ENCODE measurements at places on chromosomes 3 and 15.

DNA sequence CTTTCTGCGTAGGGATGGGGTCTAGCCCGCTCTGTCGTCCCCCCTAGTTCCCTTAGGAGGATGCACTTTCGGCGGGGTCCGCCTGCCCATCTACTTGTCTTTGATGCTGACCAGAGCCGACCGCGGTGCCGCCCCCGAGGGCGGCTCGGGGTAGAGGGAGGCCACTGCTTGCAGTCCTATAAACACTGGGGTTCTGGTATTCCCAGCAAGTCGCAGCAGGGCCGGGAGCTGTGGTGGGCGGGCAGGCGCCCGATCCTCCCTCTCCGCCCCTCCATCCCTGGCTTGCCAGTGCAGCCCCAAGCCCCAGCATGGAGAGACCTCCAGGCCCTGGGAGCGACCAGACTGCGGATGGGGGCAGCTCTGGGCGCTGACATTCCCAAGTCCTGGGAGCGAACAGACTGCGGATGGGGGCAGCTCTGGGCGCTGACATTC lies 830 bp downstream of the SEMA4B start:
- DNase-seq, result no peak

GRCh38 chr3:115246461-115247020 lies 99.5 kb upstream of the ZBTB20 start:
- no peak for DNase-seq

GRCh38 chr3:132154619-132155018 lies 119.8 kb upstream of the CPNE4 start:
- DNase-seq, result no peak

GRCh38 chr3:59320080-59320479 lies 270.3 kb upstream of the CFAP20DC start:
- DNase-seq, result no peak

- DNase-seq, result no peak
Measured at GRCh38 chr3:101133652-101134051, 140.4 kb upstream of the ABI3BP start.

GRCh38 chr3:63798949-63799348 lies 20.1 kb upstream of the C3orf49 start:
- no peak for DNase-seq

GRCh38 chr3:171249245-171249644 lies 211.0 kb downstream of the TNIK start:
- no peak for DNase-seq

DNA sequence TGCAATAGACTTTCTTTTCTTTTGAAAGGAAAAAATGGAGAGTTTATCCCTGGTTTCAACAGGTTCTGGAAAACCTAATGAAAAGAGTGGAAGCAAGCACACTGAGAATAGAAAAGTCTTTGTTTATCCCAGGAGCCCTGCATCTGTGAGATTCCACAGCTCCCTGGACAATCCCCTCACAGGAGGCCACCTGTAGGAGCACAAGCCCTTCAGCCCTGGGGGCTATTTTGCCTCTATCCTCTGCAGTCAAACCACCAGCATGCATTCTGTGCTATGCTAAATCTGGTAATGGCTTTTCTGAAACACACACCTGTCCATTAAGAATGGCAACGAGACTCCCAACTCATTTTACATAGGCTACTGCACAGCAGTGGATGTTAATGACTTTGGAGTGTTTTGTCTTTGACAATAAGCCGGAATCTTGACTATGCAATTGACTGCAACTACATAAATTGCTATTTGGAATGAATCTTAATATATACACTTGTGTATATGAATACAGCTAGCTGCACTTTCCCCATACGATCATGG lies 369.4 kb downstream of the NR2F2 start:
- DNase-seq, result no peak

GRCh38 chr3:158842976-158843375 lies 41.1 kb downstream of the MFSD1 start:
- DNase-seq, result no peak

DNA sequence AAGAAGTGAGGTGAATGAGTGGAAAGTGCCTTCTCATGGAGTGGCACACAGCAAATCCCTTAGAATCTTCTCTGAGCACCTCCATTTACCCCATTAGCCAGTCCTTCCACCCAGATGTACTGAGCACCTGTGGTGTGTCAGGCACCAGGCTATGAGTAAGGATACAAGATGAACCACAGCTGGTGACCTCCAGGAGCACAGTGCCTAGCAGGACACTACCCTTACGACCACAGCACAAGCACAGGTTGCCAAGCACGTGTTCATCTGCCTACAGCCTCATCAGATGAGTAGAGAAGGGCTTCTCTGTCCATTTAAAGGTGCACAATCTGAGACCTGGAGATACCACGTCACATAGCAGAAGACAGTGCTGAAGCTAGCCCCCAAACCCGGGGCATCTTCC lies 6.2 kb downstream of the MYLK start:
- DNase-seq, result no peak

- no peak for DNase-seq
Measured at GRCh38 chr3:105613120-105613519, 246.4 kb downstream of the ALCAM start.
